ENCODE measurements at places on chromosomes 3 and 15.

GRCh38 chr3:157810924-157811718 lies 295.1 kb downstream of the SHOX2 start:
- no peak for DNase-seq

GRCh38 chr3:43363621-43364266 lies 77.4 kb downstream of the SNRK start:
- DNase-seq = no peak

DNA sequence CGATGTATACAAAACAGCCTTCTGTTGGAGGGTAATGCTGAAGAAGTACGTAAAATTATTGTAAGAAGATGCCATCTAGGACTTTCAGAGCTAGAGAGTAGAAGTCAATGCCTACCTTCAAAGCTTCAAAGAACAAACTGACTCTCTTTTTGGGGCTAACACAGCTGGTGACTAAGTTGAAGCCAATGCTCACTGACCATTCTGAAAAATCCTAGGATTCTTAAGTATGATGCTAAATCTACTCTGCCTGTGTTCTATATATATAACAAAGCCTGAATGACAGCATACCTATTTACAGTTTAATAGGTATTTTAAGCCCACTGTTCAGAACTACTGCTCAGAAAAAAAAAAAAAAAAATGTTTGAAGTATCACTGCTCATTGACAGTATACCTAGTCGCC lies 18.9 kb downstream of the ADPGK start:
- no peak for DNase-seq

DNA sequence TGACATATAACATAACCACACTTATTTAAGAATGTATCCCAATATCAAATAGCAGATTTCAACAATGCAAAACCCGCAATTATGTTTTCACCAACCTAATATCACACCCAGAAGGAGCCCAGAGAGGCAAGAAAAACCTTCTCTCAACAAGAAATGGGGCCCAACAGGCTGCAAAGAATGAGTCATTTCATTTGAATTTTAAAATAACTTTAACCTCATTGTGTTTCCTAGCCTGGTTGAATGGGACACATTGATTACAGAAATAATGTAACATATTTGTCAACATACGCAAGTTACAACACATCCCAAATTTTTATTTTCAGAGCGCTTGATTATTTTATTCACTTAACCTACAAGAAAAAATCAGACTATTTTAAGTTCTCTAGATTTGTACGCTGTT lies 365.1 kb upstream of the SLCO3A1 start:
- DNase-seq = no peak

DNA sequence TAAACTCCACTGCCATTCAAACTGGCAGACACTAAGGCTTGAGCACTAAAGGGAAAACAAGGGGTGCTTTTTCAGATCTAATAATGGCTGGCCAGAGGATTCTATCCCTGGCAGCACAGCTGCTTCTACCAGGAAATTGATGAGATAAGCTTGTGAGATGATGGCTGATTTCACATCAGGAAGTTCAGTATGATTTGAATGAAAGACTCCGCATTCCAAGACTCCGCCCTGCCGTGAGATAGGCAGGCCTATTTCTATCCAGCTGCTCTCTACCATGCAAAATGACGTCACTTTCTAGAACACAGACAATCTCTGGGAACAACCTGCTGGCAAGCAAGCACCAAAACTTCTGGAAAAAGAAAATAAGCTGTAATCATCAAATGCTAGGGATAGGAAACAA lies 171.8 kb downstream of the WDR76 start:
- DNase-seq = no peak

GRCh38 chr15:22952796-22953579 lies 27.2 kb downstream of the CYFIP1 start:
- no peak for DNase-seq

- DNase-seq = no peak
These were observed 66.3 kb upstream of the SLCO3A1 start for GRCh38 chr15:91787198-91787597.

DNA sequence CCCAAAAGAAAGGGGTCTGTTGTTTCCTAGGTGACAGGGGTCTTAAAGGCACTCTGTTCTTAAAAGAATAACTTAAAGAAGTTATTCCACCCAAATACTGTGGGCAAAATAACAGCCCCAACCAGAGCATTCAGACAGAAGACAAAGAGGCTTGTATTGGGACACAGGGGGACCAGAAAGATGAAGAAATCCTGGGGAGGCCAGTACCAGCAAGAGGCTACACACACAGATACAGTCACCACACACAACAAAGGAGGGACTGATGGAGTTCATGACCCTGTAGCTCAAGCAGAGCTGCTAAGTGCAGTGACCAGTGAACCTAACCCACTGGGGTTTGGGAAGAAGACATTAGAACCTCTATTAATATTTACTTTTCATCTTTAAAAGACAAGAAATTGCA lies 59.0 kb downstream of the MTHFS start:
- DNase-seq = no peak

DNA sequence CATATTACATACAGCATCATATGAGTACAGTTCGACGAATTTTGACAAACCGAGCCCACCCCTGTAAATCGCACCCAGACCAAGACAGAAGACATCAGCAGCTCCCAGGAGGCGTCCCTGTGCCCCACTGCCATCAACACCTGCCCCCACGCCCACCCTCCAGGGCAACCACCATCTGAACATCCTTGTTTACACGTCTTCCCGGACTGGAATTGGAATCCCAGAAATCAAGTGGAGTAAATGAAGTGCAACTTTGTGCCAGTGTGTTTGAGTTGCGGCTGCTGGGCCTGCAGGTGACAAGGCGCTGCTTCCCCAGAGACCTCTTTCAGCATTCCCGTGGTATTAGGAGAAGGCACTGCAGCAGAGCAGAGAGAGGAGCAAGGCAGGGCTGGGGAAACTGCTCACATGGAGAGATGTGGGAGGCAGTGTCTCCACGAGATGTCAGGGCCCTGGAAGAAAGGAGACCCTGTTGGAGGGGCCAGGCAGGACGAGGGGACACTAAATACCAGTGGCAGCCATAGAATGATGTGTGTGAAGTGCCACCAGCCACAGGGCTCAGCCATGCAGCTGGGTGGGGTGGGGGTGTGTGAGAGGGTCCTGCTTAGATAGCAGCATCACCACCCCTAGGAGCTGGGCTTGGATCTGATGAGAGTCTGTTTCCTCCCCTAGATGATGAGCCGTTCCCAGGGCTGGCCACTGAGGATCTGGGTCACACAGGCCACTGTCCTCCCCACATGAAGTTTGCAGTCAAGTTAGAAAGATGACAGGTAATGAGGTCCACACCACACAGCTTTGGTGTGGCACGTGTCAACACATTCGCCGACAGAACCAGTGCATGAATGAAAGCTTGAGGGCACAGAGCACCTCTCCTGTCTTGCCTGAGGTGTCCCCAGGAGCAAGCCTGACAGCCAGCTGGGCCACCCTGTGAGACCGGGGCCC lies 33.4 kb upstream of the PCSK6 start:
- DNase-seq = no peak

DNA sequence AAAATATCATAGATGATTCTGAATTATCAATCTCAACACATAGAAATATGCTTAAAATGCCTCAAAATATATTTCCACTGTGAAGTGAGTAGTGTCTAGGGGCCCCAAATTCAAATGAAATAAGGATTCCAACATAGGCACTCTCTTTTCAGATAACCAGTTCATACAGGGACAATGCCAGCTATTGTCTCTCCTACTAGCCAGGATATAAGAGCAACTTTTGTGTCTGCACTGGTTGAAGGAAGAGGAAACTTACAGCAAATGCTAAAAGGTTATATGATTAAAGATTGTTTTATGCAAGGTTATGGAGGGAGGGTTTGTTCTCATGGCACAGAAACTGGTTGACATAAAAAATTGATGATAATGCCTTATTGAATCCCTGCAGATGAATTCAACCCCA lies 579.4 kb upstream of the ALCAM start:
- DNase-seq = no peak

DNA sequence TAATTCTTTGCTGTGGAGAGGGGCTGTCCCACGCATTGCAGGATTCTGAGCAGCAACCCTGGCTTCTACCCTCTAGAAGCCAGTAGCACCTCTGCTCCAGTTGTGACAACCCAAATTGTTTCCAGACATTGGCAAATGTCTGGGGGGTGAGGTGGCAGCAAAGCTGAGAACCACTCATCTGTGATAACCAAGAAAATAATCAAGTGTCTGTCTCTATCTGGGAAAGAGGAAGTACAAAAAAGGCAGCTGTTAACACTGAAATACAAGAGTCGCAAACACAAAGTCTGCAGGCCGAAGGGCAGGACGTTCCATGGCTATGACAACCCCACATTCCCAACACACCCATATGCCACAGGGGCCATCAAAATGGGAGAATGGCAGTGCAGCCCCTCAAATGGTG lies 42.2 kb upstream of the GNB5 start:
- no peak for DNase-seq

DNA sequence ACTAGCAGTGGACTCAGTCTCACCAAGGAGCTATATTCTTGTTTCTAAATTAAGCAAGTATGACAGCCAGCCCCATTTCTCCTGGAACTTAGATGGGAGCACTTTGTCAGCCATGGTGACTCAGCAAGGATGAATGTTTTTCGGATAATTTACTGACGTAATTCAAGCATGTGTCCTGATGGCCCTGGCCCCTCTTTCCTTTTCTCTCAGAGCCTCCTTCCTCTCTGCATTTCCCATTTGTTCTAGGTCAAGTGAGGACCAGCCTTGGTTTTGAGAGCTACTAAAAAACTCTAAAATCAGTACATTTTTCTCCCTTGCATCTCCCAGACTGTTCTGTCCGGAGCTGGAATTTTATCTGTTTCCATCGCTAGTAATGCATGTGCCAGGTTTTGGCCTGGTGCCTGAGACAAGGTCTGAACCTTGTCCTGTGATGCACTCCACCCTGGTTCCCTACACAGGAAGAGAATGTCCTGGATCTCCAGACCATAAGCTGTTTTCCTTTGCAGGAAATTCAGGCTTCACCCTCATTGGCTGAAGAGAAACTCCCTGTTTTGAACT lies 256.6 kb upstream of the ROPN1 start:
- no peak for DNase-seq

- DNase-seq = no peak
These were observed 7.6 kb upstream of the ABTB1 start for GRCh38 chr3:127665165-127665564.

DNA sequence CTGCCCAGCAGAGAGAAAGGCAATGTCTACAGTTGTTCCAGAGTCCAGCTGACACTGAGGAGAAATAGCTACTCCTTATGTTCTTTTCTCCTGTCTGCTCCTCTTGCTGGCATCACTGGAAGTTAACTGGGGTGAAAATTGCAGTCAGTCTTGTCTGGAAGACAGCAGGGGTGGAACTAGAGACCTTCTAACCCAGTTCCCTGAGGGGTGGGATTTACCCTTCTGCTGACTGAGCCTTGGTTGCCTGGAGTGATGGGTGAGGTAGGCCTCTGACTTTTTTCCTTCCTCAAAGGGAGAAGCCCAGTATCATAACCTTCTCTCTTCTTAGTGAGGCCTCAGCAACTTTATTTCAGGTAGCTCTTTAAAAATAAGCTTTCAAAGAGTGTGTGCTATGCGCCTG lies 16.2 kb downstream of the ZNF609 start:
- no peak for DNase-seq

GRCh38 chr3:53320697-53321096 lies 26.6 kb downstream of the DCP1A start:
- no peak for DNase-seq

DNA sequence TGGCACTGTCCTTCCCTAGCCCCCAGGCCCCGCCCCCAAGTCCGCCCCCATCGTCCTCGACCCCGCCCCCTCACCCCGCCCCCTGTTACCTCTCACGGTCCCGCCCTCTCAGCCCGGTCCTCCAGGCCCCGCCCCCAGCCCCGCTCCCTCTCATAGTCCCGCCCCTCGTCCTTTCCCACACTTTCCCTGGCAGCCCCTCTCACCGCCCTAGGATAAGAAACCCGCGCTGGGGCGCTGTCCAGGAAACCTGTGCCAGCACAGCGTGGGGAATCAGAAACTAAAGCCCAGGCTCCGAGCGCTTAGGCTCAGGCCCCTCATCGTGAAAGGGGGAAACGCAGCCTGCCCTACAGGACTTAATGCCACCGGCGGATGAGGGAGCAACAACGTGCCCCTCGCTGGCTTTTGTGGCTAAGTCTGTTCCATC lies 20.9 kb downstream of the TRPM1 start:
- no peak for DNase-seq

- DNase-seq = no peak
These were observed 115.5 kb downstream of the NFKBIZ start for GRCh38 chr3:101964861-101965260.

GRCh38 chr15:58573270-58573669 lies 141.5 kb downstream of the LIPC start:
- DNase-seq = no peak

DNA sequence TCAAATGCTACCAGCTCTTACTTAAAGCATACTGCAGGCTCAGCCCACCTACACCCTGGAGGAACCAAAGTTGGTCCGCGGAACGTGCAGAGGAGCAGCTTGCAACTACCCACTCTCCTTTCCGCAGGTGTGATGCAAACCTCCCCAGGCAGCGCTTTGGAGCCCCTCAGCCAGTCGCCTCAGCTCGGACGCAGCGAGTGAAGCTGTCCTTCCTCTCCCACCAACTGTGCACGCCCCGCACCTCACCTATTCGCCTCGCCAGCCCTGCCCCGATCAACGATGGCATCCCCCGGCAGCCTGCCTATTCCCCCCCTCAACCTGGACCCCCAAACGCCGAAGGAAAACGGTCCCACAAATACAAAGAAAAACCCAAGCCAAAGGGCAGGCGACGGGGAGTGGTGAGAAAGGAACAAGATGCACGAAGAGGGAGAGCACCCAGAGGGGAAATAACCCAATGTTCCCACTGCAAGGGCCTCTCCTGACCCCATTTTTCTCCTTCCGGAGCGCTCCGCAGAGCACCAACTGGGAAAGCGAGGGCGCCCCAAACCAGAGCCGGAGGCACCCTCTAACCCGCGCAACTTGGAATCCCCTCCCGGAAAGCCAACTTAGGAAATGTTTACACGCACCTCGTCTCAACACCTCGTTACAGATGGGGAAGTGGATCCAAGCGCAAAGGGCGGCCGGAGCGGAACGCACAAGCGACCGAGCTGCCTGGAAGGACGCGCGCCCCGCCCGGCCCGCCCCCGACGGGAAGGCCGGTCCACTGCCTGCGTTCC lies 665 bp downstream of the GLB1 start:
- DNase-seq = no peak
